ENCODE measurements at places on chromosomes 5 and 9.

DNA sequence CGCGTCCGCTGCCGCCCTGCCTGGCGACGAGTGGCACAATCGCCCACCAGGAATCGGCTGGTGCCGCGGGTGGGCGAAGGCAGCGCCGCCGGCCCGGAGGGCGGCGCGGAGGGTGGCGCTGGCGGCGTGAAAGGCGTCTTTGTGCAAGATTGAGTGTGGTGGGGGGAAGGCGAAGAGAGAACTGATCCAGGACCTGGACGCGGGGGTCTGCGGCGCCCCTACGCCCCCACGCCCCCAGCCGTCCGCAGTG lies 4.6 kb upstream of the RGMB start:
- DNase-seq, result no peak

- DNase-seq, result no peak
These were observed 702.8 kb downstream of the SEMA5A start for GRCh38 chr5:8842971-8843551.

DNA sequence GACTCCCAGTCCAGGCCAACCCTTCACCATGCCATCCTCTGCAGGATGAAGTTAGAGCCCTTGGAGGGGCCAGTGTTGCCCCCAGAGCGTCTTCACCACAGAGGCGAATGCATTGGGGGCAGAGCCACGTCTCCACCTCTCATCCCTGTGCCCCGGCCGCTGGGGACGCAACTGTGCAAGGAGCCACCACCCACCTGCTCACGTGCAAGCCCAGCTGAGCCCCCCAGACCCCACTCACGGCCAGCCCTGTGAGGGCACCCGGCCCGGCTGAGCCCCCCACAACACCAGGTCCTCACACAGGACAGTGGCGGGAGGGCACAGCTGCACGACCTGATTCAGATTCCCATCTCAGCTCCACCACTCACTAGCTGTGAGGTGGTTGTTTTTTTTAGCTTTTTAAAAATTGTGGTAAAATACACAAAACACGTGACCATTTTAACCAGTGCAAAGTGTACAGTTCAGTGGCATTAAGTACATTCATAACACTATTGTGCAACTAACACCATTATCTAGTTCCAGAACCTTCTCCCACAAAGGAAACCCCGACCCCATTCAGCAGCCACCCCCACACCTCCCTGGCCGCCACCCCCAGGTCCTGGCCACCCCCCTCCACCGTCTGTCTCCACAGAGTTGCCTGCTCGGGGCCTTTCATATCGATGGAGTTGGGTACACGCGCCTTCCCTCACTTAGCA lies 33.5 kb upstream of the UBAC1 start:
- DNase-seq, result peak; percentile 14

DNA sequence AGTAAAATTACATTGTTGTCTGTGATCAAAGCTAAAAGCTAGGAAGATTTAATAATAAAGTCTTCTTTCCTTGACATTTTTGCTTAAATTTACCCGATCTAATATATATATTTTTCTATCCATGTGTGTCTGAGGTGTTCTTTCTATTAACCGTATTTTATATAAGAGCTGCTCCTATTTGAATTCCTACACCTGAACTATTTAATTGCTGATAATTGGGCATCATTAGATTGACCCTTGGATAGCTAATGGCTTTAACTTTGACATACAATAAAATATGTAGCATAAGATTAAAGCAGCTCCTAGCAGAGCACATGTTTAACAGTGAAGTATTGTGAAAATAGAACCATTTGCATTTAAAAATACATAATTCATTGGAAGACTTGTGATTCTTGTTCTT lies 792.7 kb downstream of the MAT2B start:
- no peak for DNase-seq

GRCh38 chr5:133735346-133735745 lies 123.0 kb upstream of the FSTL4 start:
- no peak for DNase-seq

DNA sequence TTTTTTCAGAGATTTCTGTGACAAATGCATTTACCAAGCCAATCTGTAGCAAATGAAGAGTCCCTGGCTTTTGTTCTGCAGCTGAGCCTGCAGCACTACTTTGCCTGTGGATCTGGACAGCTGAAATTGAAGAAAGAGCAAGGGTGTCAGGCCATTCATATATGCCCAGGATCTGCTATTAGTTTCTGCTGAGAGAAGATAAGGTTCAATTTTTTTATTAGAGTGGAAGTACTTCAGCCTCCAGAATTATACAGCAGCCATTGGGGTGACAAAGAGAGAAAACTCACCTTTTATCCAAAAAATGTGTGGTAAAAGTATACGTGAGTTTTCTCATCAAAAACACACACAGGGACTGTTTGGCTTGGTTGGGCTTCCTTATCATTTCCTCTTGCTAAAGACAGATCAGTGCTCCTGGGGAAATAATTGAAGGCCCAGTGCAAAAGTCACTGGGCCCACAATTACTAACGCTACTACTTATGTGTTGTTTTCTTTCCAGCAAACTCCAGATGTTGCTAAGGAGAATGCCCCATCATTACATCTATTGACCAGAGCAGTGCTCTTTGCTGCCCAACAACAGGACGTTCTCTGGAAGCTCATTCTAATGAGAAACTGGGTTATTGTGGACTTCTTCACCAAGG lies 138.6 kb downstream of the CEMIP2 start:
- DNase-seq, result no peak

GRCh38 chr5:109743770-109744212 lies 54.1 kb downstream of the MAN2A1 start:
- peak; percentile 19 for DNase-seq

GRCh38 chr9:107945961-107946360 lies 456.4 kb upstream of the KLF4 start:
- DNase-seq, result no peak

DNA sequence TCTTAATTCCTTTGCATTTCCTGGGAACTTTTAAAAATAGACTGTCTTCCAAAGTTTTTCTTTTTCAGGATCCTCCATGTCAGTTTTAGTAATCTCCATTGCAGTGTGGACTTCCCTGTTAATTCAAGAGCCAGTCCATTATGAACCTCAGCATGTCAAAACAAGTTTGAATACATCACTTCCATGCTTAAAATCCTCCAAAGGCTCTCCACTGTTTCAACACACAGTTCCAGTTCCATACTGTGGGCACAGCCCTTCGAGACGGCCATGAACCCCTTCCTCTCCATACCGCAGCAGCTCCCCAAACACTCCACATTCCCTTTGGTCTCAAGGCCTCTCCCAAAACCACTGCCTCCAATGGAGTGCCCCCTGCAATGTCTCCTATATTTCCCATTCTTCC lies 19.5 kb downstream of the LIFR start:
- no peak for DNase-seq

DNA sequence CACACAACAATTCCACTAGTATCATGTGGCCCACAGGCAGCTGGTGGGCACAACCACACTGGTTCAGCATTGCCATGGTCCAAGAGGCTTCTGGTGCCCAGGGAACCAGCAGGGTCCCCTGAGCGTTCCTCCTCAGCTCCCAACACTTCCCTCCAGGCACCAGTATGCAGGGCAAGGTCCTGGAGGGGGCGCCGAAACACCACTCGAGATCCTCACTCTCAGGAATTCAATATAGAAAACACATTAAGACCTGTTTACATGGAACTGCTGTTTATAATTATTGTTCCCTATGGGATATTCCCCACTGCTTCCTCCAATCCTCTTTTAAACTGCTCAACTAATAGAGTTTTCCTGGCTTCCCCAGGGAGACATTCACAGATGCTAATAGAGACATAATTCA lies 91.9 kb upstream of the GABRP start:
- no peak for DNase-seq

GRCh38 chr9:118281772-118282171 lies 577.6 kb downstream of the TLR4 start:
- DNase-seq, result no peak

GRCh38 chr9:133786907-133787753 lies 49.0 kb upstream of the SARDH start:
- DNase-seq, result no peak

GRCh38 chr9:136694163-136694871 lies 7.1 kb upstream of the AGPAT2 start:
- DNase-seq, result peak; percentile 83

DNA sequence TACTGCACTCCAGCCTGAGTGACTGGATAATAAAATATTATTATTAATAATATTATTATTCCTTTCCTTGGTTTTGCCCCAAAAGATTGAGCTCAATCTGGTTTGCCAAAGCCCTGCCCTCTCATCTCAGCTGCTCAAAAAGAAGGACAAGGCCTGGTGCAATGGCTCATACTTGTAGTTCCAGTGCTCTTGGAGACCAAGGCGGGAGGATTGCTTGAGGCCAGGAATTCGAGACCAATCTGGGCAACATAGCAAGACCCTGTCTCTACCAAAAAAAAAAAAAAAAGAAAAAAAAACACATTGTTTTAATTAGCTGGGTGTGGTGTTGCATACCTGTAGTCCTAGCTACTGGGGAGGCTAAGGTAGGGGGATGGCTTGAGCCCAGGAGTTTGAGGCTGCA lies 13.7 kb upstream of the DENND1A start:
- no peak for DNase-seq

- DNase-seq, result no peak
These were observed 134.0 kb downstream of the FOXD1 start for GRCh38 chr5:73314395-73315257.

DNA sequence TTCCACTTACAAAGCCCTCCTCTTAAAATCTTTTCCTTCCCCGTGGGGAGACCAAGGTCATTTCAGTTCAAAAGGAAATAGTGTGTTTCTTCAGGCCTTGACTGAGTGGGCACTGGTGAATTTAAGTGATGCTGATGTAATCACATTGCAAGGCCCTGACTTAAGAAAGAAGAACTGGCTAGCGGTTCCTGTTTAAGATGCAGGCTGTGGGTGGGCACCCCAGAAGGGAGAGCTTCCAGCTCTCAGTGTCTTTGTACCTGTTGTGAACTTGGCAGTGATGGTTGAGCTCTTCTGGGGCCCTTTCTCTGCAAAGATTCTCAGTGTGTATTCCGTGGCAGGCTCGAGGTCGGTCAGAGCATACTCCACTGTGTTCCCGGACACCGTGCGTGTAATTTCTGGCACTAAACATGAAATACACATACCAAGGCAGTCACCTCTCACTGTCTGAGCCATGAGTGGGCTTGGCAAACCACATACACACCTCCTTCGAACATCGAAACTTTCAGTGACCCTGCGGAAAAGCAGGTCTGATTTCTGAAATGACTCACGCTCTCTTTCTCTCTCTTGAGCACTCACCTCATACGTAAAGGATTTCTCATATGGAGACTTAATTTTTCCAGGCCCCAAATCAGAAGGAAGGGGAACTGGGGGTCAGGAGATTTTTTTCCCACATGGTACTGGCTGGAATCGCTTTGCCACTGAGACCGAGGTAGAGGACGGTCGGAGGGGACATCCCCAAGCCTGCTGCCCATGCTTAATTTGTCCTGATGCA lies 81.9 kb downstream of the TNC start:
- DNase-seq, result peak; percentile 76

DNA sequence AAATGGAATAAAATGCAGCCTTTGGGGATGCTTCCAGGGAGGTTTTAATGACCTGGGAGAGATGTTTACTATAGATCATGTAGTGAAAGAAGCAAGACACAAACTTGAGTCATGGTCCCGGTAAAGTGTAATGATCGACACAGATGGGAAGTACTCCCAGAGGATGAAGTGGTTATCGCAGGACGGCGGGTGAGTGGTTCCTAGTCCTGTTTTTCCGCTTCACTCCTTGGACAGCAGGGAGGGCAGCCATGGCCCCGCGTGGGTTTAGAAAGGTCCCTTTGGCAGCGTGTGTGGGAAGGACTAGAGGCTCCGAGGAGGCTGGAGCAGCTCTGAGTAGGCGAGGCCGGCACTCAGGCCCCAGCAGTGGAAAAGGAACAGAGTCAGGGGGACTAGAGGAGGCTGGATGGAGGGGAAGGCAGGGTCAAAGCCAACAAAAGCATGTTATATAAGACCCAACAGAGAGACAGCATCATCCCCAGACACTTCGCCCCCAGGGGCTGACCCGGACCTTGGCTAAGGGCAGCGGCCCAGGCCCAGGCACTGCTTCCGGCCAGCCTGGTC lies 49.2 kb upstream of the STXBP1 start:
- peak; percentile 66 for DNase-seq

DNA sequence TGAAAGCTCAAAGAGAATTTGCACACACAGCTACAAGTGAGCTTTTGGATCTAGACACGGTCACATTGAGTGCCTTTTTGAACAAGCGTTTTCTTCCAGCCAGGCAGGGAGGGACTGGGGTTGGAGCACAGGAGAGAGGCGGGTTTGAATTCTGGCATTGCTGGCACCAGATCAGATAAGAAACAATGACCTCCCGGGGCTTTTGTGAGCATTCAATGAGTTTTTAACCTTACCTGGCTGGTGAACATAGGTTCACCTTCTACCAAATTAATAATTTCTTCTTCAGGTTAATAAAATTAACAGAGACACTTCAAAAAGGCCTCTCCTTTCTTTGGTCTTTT lies 312.9 kb upstream of the MSX2 start:
- DNase-seq, result no peak

DNA sequence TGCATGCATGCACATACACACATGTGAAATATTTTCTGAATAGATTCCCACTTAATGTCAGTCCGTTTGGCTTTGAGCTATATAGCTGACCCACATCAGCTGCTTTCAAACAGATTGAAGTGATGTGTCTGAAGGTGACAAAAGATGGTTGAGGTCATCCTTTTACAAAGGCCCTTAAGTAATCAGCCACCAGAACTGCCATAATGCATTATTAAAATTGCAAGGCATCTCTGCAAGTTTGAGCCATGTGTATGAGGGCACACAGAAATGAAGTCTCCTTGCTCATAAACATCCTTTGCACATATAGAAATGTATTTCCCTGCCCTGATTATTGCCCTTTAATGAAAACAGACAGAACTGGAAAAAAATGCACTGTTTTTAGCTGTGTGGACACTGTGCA lies 1043.0 kb upstream of the C9orf72 start:
- DNase-seq, result no peak

GRCh38 chr9:75907329-75907728 lies 16.9 kb downstream of the PCSK5 start:
- no peak for DNase-seq

DNA sequence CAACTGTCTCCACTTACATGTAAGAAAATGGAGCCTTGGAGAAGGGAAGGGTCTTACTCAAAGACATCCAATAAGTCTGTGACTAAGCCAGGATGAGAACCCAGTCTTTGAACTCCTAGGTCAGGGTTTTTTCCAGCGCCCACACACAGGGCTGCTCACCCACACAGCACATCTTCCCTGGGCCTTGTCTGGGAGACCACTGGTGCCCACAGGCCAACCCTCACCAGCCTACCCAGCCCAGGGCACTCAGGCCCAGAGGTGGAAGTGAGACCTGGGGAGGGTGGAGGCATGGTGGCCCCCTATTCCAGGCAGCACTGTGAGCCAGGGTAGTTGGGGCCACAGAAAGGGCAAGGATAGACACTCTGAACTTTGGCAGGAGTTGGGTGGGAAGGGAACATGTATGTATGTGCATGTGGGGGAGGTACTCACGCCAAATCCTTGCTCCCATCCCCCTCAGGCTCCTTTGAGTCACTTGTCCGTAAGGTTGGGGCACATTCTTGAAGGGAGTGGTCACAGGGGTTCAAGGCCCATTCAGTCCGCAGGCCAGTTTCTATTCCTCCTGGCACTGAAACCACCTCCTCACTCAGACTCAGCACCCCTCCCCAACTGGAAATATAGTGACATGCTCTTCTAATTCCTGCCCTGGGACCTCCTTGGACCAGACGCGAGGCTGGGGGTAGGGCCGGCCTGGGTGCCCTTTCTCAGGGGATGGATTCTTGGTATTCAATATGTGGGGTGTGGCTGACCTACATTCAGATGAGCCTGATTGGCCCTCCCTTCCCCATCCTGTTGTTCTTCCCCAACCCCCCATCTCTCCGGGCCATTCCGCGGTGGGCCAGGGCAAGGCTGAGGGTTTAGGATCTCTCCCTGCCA lies 2.9 kb upstream of the SLC4A9 start:
- peak; percentile 30 for DNase-seq

- DNase-seq, result no peak
These were observed 456.9 kb downstream of the PRELID2 start for GRCh38 chr5:145378226-145378625.

Data from suppressor macrophage (primary cell).